ENCODE measurements at places on chromosomes 16 and 17. TPM values are rescaled to one million over a fixed set of nuclear protein-coding genes. Genes with fewer than 3 reads are reported as not detected.
A peak's percentile ranks its signal among the peaks of the same experiment; 100 is the strongest.

Gene GPR142
- not detected for total RNA-seq

GRCh38 chr17:49832840-49833599 is 14.8 kb downstream of the TAC4 start:
- no peak for DNase-seq

DNA sequence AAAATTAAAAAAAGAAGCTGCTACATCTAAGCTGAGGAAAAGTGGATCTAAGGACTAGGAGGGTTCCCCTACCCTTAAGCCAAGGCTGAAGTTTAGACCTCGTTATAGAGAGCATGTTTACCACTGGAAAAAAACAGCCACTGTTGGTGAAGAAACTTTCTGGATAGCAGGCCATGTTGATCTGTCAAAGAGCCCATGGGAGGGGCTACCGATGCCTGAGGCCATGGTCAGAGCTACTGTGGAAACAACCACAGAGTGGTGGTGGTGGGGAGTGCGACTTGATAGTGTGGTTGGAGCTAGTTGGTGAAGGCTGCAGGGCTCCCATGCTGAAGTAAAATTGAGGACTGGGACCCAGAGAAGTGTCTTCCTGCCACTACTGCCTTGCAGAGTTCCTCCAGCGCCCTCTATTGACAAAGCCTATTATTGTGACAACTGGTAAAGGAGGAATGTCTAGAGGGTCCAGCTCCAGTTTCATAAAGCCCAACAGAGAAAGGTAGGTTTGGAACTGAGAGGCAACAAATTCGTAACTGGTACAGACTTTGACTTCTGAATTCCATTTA is 12.7 kb upstream of the FAM20A start:
- no peak for DNase-seq

DNA sequence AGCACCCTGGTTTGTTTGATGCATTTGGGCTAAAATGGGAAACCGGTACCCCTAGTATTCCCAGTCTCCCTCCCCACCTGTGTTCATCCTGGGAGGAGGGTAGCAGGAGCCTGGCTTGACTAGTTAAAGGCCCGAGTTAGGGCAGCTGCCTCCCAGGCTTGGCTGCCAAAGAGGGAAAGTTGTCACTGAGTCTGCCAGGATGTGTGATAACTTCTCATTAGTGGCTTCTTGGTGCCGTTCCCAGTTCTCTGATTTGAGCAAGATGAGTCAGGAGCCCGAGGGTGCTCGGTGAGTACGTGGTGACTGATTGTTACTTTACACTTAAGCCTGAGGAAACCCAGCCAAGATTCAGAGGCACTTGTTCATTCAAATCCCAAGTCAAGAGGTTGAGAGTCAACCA is 2.5 kb downstream of the KRT32 start:
- peak; percentile 94 for DNase-seq

GRCh38 chr16:15907863-15908478 is 19.6 kb upstream of the CEP20 start:
- peak; percentile 17 for DNase-seq

GRCh38 chr17:73679476-73679875 is 35.2 kb upstream of the SDK2 start:
- DNase-seq = no peak

Gene PLLP
- total RNA-seq = under 0.01 TPM

- DNase-seq = no peak
Measured at GRCh38 chr16:50702725-50703124, 9.3 kb downstream of the NOD2 start.

GRCh38 chr17:64150237-64151015 is 20.5 kb upstream of the ERN1 start:
- no peak for DNase-seq

Gene TP53TG3C
- total RNA-seq = not detected

DNA sequence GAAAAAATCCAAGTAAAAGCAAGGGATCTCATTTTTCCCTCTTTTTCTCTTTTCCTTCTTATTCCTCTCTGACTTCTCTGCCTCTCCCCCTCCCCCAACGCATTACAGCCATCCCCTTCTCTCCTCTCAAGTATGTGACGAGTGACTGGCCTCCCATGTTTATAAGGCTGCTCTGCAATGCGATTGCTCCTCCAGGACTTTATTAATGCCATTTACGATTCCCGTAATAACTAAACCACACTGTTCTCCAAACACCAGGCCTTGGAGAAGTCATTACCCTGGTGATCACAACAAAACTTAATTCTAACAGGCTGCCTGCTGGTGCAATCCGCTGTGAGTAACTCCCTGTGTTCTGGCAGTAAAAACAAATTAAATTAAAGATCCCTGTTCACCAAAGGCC is 88.8 kb downstream of the HS3ST3B1 start:
- DNase-seq = no peak

Gene WNT3
- total RNA-seq = 0.88 TPM

GRCh38 chr16:86046667-86047270 is 147.8 kb downstream of the IRF8 start:
- peak; percentile 57 for DNase-seq

- DNase-seq = no peak
Measured at GRCh38 chr17:78005452-78006171, 47.1 kb downstream of the TNRC6C start.

GRCh38 chr17:67427424-67427823 is 50.3 kb downstream of the PITPNC1 start:
- no peak for DNase-seq

DNA sequence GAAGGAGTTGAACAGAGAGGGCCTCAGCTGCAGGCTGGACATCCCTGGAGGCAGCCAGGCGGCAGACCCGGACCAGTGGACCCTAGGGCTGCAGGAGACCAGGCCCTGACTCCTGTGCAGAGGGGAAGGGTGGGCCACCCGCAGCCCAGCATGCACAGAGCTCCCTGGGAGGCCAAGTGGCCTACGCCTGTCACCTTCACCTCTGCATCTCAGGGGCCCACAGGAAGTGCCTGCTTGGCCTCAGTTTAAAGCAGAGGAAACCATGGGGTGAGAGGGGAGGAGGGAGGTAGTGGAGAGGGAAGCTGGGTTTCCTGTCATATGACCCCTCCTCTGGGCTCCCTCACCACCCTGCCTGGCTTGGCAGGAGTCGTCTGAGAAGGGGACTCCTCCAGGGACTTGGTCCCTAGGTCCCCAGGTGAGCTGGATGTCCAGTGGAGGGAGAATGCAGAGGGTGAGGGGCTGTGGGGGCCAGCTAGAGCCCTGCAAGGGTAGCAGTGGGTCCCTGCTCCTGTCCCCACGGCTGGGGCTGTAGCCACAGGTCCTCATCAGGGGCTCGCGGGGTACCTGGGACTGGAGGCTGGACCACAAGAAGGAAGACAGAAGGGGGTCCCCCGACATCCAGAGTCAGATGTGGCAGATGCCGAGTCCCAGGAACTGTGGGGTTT is at the start of gene TMC8:
TSS of gene TMC8 (plus strand) at position 335 of the 665 bp plus-strand sequence. CDS start 818 bp downstream, outside the sequence.
- DNase-seq = peak; percentile 91

DNA sequence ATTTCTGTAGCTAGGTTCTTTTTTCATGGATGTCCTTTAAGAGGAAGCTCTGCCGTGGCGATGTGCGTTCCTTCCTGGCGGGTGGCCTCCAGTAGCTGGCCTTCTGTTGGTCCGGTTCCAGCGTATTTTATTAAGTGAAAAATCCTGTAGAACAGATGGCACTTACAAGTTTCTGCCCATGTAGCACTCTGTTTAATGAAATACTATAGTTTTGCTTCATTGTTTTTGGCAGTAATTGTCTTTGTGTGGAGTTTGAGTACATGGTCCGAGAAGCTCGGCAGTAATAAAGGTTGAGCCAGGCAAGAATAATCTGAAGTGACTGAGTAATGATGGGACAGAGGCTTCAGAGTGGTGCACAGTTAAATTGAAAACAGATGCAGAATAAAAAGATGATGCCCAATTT is 20.4 kb downstream of the USP10 start:
- DNase-seq = peak; percentile 58

GRCh38 chr16:57427824-57428223 is 19.4 kb downstream of the CIAPIN1 start:
- DNase-seq = no peak

- peak; percentile 27 for DNase-seq
Measured at GRCh38 chr16:72291531-72291981, 119.6 kb upstream of the PMFBP1 start.

DNA sequence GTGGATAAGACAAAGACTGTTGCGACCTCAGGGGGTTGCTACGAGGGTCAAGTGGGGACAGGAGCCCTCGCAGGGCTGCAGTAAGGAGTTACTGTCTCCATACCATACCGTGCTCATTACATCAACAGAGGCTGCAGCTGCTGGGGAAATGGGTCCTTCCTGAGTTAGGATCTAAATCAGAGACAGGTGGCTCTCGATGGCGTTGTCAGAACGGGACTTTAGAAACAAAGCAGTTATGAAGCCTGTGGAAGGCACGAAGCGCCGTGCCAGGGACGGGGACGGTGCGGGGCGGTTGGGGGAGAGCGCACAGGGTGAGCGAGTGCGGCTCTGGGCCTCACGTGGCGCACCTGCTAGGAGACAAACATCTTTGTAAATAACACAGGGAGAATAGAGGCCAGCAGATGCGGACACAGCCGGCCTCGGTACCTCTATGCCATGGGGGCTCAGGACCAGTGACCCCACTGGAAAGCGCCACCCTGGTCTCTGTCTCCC is 34.4 kb downstream of the ZCCHC14 start:
- no peak for DNase-seq
